ENCODE measurements at places on chromosomes 6 and 20.
A peak's percentile ranks its signal among the peaks of the same experiment; 100 is the strongest.

DNA sequence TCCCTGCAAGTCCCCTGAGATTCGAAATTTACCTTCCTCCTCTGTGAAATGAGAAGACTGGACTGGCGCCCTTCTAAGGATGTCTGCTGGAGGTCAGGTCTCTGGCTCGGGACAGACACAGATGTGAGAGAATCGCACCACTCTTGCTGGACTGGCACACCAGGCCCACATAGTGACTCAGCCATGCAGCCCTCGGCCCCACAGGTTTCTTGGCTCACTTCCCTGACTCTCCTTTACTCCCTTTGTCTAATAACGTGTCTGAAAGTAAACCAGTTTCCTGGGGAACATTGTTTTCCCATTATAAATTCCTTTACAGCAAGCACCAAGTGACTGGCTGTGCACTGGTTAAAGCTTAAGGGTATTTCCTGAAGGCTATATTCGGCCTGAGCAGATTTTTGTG is 106.7 kb upstream of the PLEKHG1 start:
- DNase-seq, result no peak

DNA sequence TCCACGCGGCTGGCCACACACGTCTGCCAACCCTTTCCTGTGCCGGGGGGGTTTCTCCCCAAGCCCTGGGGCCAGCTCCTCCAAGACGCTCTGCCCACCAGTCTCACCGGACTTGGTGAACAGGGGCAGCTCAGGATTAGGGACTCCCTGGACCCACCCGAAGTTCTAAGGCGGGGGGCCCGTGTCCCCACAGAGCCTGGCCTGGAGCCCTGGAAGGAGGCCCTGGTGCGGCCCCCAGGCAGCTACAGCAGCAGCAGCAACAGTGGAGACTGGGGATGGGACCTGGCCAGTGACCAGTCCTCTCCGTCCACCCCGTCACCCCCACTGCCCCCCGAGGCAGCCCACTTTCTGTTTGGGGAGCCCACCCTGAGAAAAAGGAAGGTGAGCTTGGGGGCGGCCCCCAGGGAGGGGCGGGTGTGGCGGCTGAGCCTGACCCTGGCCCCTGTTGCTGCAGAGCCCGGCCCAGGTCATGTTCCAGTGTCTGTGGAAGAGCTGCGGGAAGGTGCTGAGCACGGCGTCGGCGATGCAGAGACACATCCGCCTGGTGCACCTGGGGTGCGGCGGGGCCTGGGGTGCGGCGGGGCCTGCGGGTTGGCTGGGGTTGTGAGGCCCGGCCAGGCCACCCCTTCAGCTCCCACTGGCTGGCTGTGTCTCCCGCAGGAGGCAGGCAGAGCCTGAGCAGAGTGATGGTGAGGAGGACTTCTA is 2.3 kb downstream of the SLC2A4RG start:
- DNase-seq, result no peak

DNA sequence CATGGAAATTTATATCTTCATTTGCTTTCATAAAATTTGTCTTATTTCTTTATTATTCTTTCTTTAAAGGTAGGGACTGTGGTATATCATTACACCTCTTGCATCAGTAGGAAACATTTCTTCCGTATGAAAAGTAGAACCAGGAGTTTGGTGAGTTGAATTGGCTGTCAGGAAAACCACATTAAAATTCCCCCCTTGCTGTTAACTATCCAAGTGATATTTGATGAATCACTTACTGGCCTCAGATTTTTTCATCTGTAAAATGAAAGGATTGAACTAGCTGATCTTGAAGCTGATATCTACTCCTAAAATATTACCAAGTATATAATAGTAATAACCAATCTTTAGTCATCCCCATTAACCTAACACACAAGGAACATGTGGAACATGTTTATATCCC is 460.9 kb downstream of the GJA1 start:
- no peak for DNase-seq

GRCh38 chr6:5459346-5459745 is 198.0 kb downstream of the FARS2 start:
- DNase-seq, result no peak

- DNase-seq, result no peak
These were observed 119.3 kb downstream of the F13A1 start for GRCh38 chr6:6201200-6201599.

DNA sequence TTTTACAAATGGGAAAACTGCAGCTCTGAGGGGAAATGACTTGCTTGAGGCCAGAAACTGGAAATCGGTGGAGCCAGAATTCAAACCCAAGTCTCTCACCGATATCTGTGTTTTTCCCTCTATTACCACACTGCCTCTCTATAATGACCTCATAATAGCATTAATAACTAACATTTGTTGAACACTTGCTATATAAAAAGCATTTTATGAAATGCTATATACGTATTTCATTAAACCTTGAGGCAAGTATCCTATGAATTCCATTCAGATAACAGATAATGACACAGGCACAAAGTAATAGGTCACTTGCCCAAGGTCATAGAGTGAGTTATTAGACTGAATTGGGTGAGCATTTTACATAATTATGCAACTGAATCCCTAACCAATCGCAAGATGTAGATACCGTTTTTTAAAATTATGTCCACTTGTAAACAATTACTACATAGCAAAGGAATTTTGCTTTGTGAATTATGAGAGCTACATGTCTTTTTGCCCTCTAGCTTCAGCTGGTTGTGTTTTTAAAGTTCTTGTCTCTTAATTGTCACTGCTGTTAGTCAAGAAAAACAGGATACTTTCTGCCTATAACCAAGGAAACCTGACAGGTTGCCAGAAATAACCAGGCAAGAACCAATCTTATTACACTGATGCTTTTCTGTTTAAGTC is 4.7 kb downstream of the DSN1 start:
- no peak for DNase-seq

DNA sequence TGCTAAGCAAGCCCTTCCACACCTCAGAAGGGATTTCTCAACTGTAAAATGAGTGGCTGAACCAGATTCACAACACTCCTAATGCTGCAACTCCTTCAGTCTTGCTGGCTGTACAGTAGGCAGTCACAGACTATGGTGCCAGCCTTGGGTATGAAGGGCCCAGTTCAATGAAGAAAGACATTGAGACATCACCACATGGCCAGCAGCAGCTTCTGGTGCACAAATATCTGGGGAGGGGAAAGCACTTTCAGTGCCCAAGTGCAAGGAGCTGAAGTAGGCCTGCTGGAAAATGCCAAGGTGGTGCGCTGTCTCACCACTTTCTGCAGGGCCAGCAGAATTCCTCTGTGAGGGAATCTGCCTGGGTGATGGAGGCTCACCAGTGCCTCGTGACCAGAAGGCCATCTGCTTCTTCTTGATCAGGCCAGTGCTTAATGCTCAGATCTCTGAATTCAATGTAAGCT is 1.8 kb downstream of the PLA2G7 start:
- no peak for DNase-seq

- DNase-seq, result no peak
These were observed 14.8 kb upstream of the LPA start for GRCh38 chr6:160678744-160679401.

DNA sequence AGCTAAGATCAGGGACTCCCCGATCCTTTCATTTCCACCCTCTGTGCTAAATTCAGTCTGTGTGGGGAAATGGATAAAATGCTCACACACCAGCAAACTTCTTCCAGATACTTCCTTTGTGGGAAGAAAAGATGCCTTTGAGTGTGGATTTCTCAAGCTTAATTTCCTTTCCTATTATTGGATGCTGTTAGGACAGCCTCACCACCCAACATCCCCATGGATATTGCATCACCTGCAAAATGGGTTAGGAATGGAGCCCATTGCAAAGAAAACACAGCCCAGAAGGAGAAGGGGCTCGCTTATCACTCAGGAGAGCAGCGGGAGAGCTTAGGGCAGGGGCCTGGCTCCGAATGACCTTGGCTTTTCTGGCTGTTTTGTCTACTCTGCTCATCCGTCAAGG is 272.2 kb downstream of the CDC5L start:
- DNase-seq, result no peak

GRCh38 chr6:44778513-44778912 is 391.0 kb downstream of the CDC5L start:
- DNase-seq, result no peak

GRCh38 chr6:17012421-17013225 is 89.2 kb upstream of the STMND1 start:
- DNase-seq, result no peak

GRCh38 chr20:33822423-33822822 is 11.3 kb downstream of the CHMP4B start:
- no peak for DNase-seq

DNA sequence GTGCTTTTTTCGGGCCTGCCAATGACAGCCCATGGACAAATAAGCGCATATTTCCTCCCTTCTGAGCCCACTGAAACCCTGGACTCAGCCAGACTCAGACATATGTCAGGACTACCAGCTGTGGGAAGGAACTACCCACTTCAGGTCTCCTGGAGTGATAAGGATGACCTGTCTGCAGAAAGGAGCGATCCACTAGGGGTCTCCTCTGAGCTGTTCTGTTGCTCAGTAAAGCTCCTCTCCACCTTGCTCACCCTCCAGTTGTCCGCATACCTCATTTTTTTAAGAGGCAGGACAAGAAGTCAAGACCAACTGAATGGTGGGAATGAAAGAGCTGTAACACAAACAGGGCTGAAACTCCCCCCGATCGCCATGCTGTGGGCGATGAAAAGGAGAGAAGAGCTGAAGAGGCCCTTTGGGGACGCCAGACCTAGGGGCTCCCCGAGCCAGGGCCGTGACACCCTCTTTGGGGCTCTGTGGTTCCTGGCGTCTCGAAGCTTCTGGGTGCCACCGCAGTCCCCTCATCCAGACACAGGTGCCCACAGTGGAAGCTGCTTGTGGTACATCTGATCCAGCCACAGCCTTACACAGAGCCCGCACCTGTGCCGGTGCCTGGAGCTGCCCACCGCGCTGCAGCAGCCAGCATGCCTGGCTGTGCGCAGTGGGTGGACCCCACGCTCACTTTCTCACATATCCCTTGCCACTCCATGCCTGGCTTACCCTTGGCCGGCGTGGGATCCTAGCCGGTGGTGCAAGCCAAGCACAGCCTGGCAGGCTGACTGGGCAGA is 68.8 kb downstream of the EYS start:
- no peak for DNase-seq

DNA sequence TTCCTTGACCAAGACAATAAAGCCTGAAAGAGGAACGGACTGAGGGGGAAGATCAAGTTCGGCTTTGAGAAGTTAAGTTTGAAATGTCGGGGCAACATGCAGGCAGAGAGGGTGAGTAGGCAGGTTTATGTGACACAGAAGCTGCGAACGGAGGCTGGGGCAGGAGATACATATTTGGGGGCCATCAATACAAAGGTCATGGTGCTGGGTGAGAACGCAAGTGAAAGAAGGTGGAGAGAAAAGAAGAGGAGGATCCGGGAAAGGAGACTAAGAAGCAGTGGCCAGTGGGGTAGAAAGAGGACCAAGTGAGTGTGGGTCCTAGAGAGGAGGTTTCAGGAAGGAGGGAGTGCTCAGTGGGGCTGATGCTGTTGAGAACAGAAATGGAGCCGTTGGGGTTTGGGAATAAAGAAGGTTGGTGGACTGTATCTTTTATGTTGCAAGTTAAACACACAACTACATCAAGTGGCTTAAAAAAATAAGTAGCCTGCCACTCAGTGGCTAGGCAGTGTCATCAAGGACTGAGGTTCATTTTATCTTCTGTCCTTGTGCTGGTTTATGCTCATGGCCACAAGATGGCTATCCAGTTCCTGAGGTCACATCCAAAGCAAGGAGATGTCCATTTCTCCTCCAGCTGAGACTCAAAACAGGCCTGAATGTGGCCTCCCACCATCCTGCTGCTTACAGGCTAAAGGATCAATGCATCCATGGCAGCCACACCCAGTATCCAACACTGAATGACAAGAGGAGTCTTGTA is 1.7 kb upstream of the BLCAP start:
- DNase-seq, result no peak

GRCh38 chr20:11112832-11113231 is 439.0 kb upstream of the JAG1 start:
- DNase-seq, result no peak

- DNase-seq, result no peak
These were observed 671 bp downstream of the EFHC1 start for GRCh38 chr6:52420668-52421358.

- peak; percentile 21 for DNase-seq
These were observed 14.3 kb upstream of the SPAG4 start for GRCh38 chr20:35600993-35601973.

- no peak for DNase-seq
These were observed 436.8 kb upstream of the AGPAT4 start for GRCh38 chr6:161710698-161711097.

DNA sequence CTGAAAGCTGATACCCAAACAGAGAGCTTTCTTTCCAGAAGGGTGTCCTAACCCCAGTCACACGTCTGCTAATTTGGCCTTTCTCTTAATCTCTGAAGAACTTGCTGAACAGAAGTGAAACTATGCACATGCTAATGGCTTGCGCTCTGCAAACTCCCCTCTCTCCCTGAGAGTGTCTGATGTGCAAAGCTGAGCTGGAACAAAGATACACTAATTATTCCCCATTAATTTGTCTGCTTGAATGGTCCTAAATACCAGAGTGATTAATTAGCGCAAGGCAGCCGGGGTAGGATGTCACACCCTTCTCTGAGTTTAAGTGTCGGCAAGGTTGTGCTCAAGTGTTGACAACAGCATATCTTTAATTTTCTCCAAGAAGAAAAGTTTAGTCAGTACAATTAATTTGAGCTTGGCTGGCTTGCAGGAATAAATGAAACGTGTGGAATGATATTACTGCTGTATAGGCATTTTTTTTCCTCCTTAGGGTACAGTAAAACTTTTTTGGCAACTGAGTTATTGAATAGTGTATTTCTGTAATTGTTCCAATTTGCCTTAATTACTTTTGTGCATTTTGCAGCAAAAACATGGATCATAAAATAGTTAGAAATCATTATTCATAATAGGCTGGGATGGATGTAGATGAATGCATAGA is 715.9 kb upstream of the POU3F2 start:
- DNase-seq, result no peak

- DNase-seq, result no peak
These were observed 268.5 kb upstream of the QKI start for GRCh38 chr6:163146036-163146435.

DNA sequence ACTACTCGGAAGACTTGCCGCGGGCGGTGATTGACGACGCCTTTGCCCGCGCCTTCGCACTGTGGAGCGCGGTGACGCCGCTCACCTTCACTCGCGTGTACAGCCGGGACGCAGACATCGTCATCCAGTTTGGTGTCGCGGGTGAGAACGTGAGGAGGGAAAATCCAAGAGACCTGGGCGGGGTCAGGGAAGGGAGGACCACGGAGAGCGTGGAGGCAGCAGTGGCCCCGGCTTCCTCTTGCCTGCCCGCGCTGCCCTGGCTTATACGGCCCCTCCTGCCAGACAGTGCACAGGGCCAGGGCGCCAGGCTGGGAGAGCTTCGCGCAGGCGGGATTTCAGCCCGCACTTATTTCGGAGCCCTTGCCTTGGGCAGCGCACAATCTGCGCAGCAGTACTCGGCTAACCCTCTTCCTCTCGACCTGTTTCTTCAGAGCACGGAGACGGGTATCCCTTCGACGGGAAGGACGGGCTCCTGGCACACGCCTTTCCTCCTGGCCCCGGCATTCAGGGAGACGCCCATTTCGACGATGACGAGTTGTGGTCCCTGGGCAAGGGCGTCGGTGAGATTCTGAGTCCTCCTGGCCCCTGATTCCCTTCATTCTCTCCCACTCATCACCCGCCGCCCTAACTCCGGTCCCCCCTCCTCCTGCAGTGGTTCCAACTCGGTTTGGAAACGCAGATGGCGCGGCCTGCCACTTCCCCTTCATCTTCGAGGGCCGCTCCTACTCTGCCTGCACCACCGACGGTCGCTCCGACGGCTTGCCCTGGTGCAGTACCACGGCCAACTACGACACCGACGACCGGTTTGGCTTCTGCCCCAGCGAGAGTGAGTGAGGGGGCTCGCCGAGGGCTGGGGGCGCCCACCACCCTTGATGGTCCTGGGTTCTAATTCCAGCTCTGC is 2.0 kb downstream of the MMP9 start:
- DNase-seq, result no peak
